ENCODE measurements at places on chromosomes 4 and X.

GRCh38 chr4:148225639-148226038 is 216.6 kb downstream of the NR3C2 start:
- DNase-seq = peak; percentile 39

DNA sequence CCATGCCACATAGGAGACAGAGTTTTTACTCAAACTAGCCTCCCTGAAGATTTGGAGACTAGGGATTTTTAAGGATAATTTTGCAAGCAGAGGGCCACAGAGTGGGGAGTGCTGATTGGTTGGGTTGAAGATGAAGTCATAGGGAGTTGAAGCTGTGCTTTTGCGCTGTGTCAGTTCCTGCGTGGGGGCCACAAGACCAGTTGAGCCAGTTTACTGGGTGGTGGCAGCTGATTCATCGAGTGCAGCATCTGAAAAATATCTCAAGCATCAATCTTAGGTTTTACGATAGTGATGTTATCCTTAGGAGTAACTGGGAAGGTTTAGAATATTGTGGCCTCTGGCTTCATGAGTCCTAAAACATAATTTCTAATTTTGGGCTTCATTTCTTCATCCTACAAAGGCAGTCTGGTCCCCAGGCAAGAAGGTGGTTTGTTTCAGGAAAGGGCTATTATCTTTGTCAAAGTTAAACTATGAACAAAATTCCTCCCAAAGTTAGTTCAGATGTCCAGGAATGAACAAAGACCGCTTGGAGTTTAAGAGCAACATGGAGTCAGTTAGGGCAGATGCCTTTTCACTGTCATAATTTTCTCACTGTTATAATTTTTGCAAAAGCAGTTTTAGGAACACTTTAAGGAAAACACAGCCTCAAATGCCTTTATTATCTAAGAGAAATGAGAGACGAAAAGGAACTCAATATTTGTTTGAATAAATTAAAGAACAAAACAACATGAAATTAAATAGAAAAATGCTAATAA is 960.8 kb upstream of the PRKX start:
- peak; percentile 80 for DNase-seq

GRCh38 chr4:23023121-23023520 is 330.4 kb downstream of the GBA3 start:
- DNase-seq = no peak

DNA sequence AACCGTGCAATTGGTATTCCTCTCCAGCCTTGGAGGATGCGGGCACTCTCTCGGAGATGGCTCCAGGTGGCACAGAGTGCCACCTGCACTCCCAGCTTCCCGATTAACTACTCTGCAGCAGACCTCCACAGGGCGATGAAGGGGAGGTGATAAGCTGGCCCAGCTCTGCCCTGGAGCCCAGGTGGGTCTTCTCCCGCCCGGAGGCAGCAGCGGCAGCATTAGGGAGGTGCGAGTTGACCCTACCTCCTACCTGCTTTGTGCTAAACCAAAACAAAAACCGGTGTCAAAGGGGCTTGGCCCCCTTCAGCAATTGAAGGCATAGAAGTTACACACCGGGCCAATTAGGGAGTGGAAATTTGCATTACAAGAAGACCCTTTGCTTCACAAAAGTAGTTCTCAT is 137.4 kb upstream of the MAMLD1 start:
- no peak for DNase-seq

GRCh38 chr4:75672461-75673026 is 667 bp downstream of the G3BP2 start:
- DNase-seq = peak; percentile 78

DNA sequence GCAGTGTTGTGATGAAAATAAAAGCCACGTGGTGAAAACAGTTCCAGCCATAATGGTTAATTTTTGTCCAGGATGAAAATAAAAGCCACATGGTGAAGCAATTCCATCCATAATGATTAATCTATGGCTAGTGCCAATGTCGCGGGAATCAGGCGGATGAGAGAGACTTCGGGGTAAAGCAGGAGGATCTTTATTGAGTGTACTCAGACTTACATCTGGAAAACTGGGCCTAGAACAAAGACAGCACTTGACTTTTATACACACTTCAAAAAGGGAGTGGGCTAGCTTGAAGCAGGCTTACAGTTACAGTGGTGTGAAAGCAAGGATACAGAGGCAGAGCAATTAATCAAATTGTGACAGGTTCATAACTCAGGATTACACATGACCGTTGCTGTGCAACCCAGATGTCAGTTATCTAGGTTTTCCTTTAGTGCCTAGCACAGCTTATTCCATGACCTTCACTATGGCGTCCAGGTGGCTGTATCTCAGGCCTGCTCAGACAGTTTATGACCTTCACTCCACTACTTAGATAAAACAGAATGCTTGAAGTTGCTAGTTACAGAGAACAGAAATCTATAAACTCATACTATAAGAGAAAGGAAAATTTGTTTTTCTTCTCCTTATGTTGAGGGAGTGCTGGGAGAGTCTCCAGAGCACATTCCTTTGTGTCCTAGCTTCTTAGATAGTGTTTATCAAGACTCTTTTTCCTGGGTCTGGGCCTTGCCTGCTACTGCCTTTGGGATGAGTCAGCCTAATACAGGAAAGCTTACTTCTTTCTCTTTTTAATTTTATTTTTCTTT is 5.9 kb upstream of the PLA2G12A start:
- DNase-seq = no peak

DNA sequence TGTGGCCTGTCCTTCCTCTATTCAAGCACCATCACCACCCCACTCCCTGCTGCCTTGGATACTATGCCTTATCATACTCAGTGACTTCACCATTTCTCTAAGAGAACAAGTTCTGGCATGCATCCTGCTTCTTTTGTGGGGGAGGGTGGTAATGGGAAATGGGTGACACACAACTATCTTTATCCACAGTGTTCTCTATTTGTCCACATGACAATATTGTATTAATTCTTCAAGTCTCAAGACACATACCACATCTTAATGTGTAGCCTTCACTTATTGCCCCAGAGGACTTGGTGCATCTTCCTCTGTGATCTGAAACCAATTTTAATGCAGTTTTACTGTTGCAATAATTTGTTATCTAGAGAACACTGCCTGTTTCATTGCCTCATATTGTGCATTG is 29.3 kb upstream of the UGT2B7 start:
- no peak for DNase-seq

GRCh38 chrX:92232182-92232581 is 453.0 kb downstream of the PCDH11X start:
- DNase-seq = no peak

GRCh38 chr4:118836301-118837120 is 585 bp upstream of the SEC24D start:
- peak; percentile 83 for DNase-seq

- DNase-seq = peak; percentile 44
Measured at GRCh38 chrX:84046403-84046984, 141.5 kb downstream of the RPS6KA6 start.

DNA sequence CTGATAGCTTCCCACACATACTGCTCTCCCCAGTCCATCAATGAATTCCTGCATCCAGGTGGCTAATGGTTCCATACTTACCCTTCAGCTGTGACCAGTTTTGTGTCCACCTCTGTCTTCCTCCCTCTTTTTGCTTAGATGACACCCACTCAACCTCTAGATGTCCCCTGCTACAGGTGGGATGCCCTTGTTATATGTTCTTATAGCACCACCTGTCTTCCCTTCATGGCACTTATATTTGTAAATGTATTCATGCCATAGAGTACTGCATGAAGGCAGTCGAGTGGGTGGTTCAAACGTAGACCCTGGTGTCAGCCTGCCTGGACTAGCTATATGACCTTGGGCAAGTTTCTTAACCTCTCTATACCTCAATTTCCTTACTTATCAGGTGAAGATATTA is 6.5 kb upstream of the USP46 start:
- no peak for DNase-seq
